CD8-positive, alpha-beta T cell (primary cell): ENCODE measurements at places on chromosomes 16 and 17. TPM values are rescaled to one million over a fixed set of nuclear protein-coding genes. Genes with fewer than 3 reads are reported as not detected.

C17orf78 gene
- not detected for total RNA-seq

CACNG4 gene
- total RNA-seq: not detected

TBC1D3E gene
- total RNA-seq: not detected

SMIM22 gene
- not detected for total RNA-seq

ABHD15 gene
- total RNA-seq: 8.7 TPM

KRTAP2-1 gene
- not detected for total RNA-seq

FBXW10 gene
- total RNA-seq: not detected

C16orf92 gene
- not detected for total RNA-seq

NPIPA3 gene
- 2.9 TPM for total RNA-seq

CCDC154 gene
- 2.2 TPM for total RNA-seq

PLA2G10 gene
- total RNA-seq: not detected

NPLOC4 gene
- 55.9 TPM for total RNA-seq

PIMREG gene
- not detected for total RNA-seq

CCDC200 gene
- not detected for total RNA-seq

PEMT gene
- 14.7 TPM for total RNA-seq

TBX6 gene
- total RNA-seq: 0.16 TPM

SDR42E2 gene
- 1.1 TPM for total RNA-seq

RNF227 gene
- total RNA-seq: 3.3 TPM

NPIPB9 gene
- 4.2 TPM for total RNA-seq

KAT8 gene
- 105 TPM for total RNA-seq

RPS15A gene
- total RNA-seq: 3,755 TPM

MRPL12 gene
- 33.2 TPM for total RNA-seq

C17orf50 gene
- not detected for total RNA-seq

SMARCD2 gene
- total RNA-seq: 121 TPM

ABAT gene
- 4.1 TPM for total RNA-seq

PRM3 gene
- not detected for total RNA-seq

XAF1 gene
- total RNA-seq: 13.9 TPM
